ENCODE measurements at places on chromosomes 2 and 18.

GRCh38 chr2:168831662-168832061 lies 29.2 kb downstream of the NOSTRIN start:
- no peak for DNase-seq

- DNase-seq: no peak
Observed at GRCh38 chr2:238289574-238289973, 1.2 kb upstream of the PER2 start.

- peak; percentile 25 for DNase-seq
Observed at GRCh38 chr2:180033993-180034894, 27.1 kb upstream of the CWC22 start.

GRCh38 chr2:46461011-46461674 lies 18.2 kb upstream of the TMEM247 start:
- DNase-seq: peak; percentile 83
